Activated T-helper 1 cell treated with anti-CD3 and anti-CD28 coated beads, Interleukin-12 subunit alpha, Interleukin-12 subunit beta, Interleukin-2, Interleukin-4 antibody, amounts not matched to agents 30 ng/mL and 10 ng/mL and 1 ng/mL, durations not matched to agents 14 hours and 24 hours and 36 hours (primary cell): ENCODE measurements at places on chromosomes 5 and 9. TPM values are rescaled to one million over a fixed set of nuclear protein-coding genes. Genes with fewer than 3 reads are reported as not detected.

The ANKRD31 gene
- 0.36 and 0.37 TPM in 2 replicates for total RNA-seq

DNA sequence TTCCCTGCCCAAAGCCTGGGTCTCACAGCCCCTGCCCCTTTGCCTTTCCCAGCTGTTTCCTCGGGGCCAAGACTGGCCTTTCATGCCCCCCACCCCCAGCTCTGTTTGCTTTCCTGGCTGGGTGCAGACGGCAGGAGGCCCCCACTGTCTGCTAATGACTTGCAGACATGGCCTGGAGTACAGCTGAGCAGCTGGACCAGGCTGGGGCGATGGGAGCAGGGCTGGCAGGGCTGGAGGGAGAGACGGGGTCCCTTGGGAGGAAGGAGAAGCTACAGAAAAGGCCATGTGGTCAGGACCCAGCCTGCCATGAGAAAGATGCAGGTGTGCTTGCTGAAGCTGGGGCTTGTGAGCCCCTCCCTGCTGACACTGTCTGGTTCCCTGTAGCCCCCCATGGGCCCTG lies 28.3 kb upstream of the GFPT2 start:
- DNase-seq, result no peak

The XRCC4 gene
- total RNA-seq, result 10.2 and 11.2 TPM in 2 replicates

DNA sequence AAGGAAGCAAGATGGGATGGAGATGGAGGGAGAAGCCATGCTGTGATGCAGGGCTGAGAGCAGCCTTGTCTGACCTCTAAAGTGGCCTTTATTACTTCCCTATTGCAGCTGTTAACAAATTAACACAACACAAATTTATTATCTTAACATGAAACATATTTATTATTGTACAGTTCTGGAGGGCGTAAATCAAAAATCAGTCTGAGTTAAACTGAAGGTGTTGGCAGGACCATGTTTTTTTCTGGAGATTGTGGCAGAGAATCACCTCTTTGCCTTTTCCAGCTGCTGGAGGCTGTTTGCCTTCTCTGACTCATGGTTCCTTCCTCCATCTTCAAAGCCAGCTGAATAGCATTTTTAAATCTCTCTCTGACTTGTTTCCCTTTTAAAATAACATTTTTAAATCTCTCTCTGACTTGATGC lies 7.2 kb upstream of the MCC start:
- no peak for DNase-seq

DNA sequence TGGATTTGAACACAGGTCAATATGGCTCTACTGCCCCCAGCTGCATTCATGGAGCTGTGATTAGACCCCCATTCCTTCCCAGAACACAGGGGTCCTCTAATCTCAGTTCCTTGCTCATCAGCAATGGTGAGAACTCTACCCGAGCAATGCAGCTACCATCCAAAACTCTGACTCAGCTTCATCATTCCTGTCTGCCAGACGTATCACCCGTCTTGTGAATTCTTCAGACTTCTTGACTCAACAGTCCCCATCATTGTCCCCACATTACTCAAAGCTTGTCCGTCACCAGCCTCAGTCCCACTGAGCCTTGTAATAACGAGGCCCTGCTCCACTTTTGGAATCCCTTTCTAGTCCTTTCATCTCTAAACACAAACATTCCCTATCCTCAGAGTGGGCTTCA lies 36.3 kb upstream of the STX17 start:
- no peak for DNase-seq

GRCh38 chr9:106875529-106875928 lies 12.6 kb downstream of the ZNF462 start:
- no peak for DNase-seq

DNA sequence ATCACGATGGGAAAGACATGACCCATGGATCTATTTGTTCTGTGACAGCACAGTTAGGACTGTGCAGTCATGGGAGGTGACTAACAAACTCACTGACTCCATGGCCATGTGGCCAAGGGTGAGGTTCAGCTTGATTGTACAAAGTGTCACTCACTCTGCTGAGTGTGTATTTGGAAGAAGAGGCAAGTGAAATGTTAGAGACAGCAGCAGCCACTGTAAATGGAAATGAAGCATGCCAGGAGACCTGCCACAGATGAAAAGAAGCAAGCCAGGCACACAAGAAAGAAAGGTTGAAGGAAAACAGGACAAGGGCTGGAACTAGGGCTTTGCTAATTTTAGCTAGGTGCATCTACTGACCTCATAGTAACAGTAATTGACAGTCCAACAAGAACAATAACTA lies 42.7 kb upstream of the PALM2AKAP2 start:
- no peak for DNase-seq
